Fibroblast of villous mesenchyme (primary cell): ENCODE measurements at places on chromosomes 6 and 20. TPM values are rescaled to one million over a fixed set of nuclear protein-coding genes. Genes with fewer than 3 reads are reported as not detected.

The DYNLT1 gene
- 99.9 and 114 TPM in 2 replicates for total RNA-seq

The C6orf58 gene
- total RNA-seq = not detected in 2 replicates

The SLC22A7 gene
- not detected in 2 replicates for total RNA-seq

DNA sequence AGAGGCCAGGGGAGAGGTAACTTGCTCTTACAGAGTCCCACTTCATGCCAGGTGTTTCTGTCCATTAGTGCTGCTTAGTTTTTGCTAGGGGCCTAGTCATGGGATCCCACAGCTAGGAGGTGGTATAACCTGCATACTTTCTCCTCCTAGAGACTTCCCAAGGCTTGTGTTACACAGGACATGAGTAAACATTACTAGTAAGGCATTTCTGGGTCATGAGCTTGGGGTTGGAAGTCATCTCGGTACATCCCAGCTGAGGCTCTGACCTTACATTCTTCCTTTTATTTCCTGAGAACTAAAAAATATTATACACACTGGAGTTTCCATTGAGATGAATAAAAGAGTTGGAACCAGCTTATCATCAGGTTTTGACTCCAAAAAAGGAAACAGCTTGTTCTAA, 20.9 kb upstream of the PNPLA1 start:
- DNase-seq = peak; percentile 56

DNA sequence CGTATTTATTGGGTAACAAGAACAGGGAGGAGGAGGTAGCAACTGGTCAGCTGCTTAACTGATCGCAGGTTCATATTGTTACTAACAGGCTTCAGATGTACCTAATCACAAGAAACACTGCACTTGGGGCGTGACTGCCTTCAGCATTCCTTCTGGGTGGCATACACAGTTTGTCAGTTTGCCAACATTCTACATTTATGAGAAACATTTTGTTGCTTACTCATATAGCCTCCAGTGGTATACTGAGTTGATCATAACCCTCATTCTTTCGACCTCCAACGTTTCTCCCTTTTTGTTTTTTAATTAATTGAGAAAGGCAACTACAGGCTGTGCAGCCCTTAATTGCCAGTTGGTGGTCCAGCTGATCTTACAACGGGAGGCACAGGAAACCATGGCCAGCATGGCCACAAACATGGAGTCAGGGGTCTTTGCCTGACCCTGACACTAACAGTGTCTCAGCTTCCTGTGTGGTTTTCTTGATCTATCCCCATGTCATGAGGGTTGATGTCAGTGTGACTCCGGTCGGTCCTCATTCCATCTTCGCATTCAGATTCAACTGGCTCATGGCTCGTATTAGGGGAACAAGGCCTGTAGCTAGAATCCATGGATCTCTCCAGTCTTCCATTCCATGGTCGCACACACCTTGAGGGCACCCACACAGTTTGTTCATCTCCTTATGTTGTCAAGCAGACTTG, 9.4 kb downstream of the EPB41L2 start:
- no peak for DNase-seq

The DNMT3B gene
- 3.2 and 3.5 TPM in 2 replicates for total RNA-seq

GRCh38 chr6:168315596-168315995, 4.0 kb downstream of the DACT2 start:
- no peak for DNase-seq

The FAM83B gene
- 0.43 TPM in 1 of 2 replicates, not detected in the other for total RNA-seq

- no peak for DNase-seq
Observed at GRCh38 chr20:35252037-35252461, 25.6 kb downstream of the MMP24 start.

GRCh38 chr6:32941214-32941768, 463 bp upstream of the HLA-DMB start:
- DNase-seq = no peak

DNA sequence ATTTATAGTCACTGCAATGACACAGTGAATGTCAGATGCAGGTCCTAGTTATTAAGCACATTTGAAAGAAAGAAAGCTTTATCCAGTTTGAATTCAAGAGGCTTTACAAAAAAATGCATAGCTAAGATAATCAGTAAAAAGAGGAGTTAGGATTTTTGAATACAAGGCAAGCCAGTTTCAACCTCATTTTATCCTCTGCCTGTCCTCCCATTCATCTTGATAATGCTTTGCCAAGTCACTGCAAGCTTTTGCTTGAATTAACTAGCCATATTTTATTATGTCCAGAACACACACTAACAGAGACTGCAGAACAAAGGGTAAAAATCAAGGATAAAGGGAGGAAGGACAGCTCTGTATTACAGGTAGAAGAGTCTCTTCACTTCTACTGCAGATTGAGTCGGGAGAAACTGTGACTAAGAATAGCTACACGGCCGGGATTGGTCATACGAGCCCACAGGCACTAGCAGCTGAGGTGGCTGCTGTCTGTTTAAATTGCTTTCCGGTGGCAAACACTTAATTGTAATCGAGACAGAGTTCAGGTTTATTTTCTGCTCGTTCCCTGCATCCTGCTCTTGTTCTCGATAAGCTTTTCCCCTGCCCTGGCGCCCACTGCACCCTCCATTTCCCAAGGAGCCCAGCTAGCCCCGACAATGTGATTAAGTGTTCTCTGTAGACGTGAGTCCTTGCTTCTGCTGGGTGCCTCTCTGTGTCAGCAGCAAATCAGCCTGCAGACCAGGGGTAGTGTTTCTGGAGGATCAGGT, 30.5 kb upstream of the AKAP12 start:
- DNase-seq = no peak

DNA sequence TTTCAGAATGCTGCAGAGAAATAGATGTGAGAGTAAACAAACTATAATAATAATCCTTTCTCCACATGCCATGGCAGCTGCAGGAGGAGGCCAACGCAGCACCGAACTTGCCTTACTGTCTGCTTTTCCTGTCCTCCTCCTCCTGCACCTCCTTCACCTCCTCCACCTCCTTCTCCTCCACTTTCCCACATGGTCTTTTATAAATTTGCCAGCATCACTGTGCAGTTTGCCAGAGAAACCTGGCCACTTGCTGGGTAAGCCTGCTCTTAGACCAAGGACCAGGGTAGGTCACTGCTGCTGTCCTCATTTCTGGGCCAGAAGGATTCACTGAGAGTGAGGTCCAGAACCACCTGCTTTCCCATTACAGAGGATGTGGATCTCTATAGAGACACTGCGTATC, 8.7 kb downstream of the SGK1 start:
- DNase-seq = no peak

DNA sequence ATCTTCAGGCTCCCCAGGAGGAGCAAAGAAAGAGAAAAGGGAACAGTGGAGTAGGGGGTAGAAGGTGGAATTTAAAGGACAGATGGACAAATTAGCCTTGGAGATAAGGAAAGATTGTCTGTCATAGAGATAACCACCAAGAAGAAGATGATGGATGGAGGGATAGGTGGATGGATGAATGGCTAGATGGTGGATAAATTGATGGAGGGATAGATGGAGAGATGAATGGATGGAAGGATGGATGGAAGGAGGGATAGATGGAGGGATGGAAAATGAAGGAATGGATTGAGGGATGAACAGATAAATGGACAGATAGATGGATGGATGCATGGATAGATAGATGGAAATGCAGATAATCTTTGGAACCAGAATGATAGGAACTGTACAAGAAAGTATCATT, 102.8 kb downstream of the TNFAIP3 start:
- DNase-seq = no peak

- DNase-seq = no peak
Observed at GRCh38 chr6:106180208-106180607, 94.1 kb downstream of the PRDM1 start.

DNA sequence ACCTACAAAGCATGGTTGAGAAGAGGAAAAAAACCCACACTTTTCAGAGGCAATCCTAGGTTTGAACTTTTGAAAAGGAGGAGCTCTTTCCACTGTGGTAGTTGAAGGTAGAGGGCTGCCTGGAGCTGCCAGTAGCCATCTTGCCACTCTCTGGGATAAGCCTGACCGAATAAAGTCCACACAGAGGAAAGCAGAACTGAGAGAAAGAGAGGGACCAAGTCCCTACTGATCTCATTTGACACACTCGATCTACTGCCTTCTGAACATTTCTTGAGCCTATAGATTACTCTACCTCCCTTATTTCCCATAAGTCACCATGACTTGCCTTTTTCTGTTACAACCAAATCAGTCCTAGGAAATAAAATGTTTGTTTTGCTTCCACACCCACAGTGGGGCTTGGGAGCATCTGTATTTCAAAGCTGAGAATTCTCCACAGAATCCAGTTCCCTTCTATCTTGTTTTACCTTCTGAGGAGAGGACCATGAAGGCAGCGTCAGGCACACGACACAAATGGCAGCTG, 147.0 kb upstream of the PTPRK start:
- no peak for DNase-seq

- DNase-seq = peak; percentile 70
Observed at GRCh38 chr6:159682295-159682694, 10.7 kb downstream of the SOD2 start.

DNA sequence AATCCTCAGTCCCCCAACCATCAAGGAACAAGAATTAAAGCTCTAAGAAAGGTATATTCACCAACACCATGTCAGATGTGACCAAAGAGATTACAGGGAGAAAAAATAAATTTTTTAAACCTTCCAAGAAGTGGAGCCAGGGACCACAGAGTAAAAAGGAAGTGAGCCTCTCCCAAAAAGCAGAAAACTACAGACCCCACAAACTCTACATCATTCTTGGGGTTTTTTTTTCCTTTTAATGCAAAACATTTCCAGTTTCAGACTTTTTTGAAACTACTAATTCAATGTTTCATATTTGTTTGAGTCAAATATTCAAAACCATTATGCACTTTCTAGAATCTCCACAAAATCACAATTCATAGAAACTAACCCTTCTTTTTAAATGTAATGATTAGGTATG, 6.8 kb upstream of the IL17F start:
- DNase-seq = no peak

- peak; percentile 80 for DNase-seq
Observed at GRCh38 chr6:112029045-112029822, 24.7 kb upstream of the CCN6 start.

The AGPAT4 gene
- 11.2 and 12.9 TPM in 2 replicates for total RNA-seq

DNA sequence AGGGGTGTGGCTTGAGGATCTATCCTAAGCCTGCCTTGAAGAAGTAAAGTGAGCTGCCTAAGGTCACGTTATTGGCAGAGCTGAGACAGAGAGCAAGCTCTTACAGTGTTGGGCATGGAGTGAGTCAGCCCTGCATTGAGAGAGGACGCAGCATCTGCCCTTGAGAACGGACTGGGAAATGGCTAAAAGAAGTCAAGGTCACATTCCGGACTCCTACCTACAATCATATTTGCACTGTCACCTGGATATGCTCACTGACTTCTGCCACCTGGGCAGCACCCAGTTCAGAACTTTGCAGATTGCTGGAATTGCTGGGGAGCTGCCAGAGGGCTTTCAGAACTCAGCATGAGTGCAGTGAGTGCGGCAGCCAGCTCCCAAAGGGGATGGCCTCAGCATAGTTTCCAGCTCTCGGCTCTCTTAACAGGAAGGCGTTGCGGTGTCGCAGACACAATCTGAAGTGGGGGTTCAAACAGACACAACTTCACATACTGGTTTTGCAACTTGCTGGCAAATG, 199.3 kb upstream of the SGK1 start:
- DNase-seq = peak; percentile 84

The POFUT1 gene
- 43.2 and 50.1 TPM in 2 replicates for total RNA-seq

GRCh38 chr20:52209154-52209571, 17.6 kb upstream of the ZFP64 start:
- DNase-seq = no peak

The SYNJ2 gene
- 36.7 and 53.1 TPM in 2 replicates for total RNA-seq

- no peak for DNase-seq
Observed at GRCh38 chr20:58661598-58662473, 10.8 kb downstream of the STX16 start.

The IL17A gene
- not detected in 2 replicates for total RNA-seq

DNA sequence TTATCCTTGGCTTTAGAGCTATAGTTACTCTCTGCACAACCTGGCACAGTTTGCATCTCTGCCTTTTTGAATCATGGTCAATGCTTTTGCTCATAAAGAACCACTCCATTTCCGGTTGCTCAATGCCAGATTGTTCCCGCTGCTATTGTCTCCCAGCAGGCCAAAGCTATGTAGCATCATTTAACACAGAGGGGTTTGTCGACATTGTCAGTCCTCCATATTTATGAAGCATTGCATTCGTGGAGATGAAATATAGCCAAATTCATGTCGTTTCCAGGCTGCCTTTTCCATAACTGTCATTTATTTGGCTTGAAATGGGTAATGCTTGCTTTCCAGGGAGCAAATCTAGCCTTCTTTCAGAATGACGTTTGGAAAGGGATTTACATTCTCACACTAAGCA, 598.8 kb downstream of the EPHA7 start:
- no peak for DNase-seq

The PRSS16 gene
- total RNA-seq = under 0.01 TPM in 1 of 2 replicates, not detected in the other

GRCh38 chr20:47951521-47951971, 166.3 kb upstream of the SULF2 start:
- peak; percentile 7 for DNase-seq

- peak; percentile 28 for DNase-seq
Observed at GRCh38 chr6:135434991-135435390, 62.5 kb downstream of the AHI1 start.

The C6orf62 gene
- 148 and 187 TPM in 2 replicates for total RNA-seq

DNA sequence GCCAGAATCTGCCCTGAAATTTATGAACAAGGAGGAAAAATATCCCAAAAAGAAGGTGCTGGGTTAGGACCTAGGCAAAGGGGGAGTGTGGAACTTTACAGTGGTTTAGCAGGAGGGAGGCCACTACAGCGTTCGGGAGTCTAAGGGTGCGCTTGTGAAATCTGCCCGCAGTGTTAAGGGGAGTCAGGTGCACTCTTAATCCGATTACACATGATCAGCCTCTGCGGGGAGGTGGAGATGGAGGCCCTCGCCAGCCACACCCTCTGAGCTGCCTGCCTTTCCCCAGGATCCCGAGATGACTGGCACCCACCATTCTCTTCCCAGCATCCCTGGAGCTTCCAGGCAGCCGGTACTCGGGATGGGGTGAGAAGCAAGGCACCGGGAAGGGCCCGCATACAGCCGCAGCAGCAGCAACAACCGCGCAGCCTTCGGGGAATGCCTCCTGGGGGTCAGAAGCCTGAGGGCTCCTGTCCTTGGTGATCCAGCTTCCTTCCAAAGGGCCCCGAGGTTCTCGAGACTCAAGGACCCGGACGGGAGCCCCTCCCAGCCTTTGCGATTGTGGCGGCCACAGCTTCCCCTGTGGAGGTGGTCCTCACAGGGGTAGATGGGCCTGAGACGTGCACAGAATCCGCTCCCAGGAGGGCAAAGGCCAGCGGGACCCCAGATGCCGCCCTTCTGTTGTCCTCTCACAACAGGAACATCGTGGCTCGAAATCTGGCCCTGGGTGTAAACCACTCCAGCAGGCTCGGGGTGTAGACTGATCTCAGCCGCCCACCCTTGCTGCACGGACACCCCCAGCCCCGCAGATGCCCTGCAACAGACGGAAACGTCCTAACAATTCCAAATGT, 57.3 kb upstream of the CST7 start:
- no peak for DNase-seq

The TFAP2A gene
- 2.6 and 13.8 TPM in 2 replicates for total RNA-seq
